ENCODE measurements at places on chromosomes 6 and 20.
A peak's percentile ranks its signal among the peaks of the same experiment; 100 is the strongest.

DNA sequence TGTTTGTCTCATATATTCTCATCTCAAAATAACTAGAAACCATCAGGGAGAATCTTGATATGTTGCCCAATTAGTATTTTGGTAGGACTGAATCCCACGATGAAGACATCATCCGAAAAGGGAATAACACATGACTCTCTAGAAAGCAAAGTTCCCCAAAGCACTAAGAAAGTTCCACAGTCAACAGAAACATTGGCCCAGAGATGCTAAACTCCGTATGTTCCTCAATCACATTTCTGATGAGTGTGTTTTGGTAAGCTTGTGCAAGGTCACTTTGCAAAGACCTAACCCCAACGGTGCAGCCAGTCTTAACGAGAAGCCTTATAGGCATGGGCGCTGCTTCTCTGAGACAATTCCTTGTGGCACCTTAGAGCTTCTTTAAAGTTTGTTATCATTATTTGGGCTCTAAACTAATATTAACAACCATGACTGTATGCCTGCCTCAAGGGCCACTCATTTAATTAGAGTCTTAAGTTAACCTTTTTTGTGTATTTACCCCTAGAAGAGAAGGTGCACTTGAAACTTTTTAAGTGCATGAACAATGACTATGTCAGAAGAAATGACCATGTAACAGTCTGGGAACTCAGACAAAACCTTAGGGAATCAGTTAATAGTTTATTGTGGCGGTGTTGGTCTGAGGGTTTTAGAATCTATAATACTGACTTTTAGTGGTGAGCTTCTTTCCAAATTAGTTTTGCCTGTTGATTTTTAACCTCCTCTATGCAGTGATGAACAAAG is 202.0 kb upstream of the RAB32 start:
- DNase-seq: no peak

GRCh38 chr20:24627926-24628325 is 158.5 kb downstream of the SYNDIG1 start:
- DNase-seq: peak; percentile 3

GRCh38 chr6:95387845-95388244 is 189.5 kb upstream of the MANEA start:
- no peak for DNase-seq

DNA sequence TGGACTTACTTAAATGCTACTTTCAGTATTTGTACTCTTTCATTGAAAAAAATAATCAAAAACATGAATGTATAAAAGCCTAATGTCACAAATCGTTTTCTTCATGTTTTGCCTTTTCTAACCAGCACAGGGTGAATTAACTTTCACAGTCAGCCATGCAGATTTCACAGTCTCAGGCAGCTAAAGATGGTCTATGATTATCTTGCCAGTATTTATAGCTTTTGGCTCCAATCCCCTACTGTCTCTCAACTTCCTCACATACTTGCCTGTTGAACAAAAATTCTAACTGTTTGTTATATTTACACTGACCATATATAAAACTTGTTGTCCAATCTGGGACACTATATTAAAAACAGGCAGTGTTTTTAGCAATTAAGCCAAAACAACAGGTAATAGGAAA is 358.2 kb downstream of the ARHGAP18 start:
- DNase-seq: no peak

DNA sequence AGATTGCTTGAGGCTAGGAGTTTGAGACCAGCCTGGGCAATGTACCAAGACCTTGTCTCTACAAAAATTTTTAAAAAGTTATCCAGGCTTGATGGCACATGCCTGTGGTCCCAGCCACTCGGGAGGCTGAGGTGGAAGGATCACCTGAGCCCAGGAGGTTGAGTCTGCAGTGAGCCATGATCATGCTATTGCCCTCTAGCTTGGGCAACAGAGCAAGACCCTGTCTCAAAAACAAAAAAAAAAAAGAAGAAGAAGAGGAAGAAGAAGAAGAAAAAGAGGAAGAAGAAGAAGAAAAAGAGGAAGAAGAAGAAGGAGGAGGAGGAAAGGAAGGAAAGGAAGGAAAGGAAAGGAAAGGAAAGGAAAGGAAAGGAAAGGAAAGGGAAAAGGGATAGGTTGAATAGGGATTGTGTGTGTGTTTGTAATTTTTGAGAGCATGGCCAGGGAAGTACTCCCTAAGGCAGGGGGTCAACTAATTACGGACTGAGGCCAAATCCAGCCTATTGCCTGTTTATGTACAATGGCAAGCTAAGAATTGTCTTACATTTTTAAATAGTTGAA is 43.0 kb upstream of the ZNF217 start:
- no peak for DNase-seq

GRCh38 chr20:24977797-24978196 is 14.8 kb downstream of the APMAP start:
- no peak for DNase-seq

DNA sequence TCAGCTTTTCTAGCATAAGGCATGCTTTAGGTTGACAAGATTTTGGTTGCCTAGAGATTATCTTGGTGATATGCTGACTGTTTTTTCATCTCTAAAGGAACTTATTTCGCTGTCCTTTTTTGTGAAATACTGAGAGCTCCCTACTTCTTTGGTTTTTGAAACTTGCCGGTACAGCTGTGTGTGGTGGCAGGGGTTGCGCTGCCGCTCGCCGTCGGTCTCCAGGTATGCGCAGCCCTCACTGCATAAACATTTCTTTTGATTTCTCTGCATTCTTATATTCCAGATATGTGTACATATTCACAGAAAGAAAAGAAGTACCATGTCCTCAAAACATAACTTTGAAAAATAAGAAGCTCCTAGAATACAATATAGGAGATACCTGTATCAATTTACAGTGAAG is 106.4 kb upstream of the SYNDIG1 start:
- no peak for DNase-seq

- no peak for DNase-seq
These were observed 182.0 kb downstream of the ZDHHC14 start for GRCh38 chr6:157562997-157563396.

- no peak for DNase-seq
These were observed 696.5 kb upstream of the FLRT3 start for GRCh38 chr20:15033891-15034290.

DNA sequence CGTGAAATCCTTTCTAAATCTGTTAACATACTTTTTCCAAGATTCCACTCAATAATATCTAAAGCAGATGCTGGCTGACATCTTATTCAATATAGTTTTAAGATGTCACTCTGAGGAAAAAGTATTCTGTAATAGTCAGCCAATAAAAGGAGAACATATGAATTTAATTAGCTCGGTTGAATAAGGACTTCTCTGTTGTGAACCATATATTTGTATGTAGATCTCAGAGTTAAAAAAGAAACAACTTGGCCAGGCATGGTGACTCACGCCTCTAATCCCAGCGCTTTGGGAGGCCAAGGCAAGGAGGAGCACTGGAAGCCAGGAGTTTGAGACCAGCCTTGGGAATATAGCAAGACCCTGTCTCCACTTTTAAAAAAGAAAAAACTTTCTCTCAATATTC is 7.4 kb upstream of the CD24 start:
- peak; percentile 72 for DNase-seq

DNA sequence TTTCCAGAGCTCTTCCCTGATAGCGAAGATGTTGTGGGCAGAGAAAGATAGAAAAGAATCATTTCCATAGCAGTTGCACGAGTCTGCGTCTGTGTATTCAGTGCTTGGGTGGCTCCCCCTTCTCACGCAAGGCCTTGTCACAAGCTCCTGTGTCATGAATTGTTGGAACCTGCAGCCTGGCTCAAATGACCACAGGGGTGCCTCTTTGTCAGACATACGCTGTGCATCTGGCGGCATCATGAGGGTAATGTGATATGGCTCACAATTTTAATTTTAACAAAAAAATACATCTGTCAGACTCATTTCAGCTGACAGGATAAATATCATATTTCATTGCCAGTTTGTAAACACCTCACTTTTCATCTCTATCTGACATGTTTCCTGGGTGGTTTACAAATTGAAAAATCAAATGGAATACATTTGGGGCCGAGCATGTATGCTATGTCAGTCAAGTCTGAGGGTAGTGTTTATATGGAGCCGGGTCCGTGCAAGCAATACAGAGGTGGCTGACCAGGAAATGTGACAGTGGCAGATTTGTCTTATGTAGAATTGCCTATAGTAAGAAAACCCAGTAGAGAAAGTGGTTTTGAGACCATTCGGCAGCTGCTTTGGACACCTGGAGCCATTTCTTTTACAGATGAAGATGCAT is 90.9 kb downstream of the CAP2 start:
- no peak for DNase-seq

DNA sequence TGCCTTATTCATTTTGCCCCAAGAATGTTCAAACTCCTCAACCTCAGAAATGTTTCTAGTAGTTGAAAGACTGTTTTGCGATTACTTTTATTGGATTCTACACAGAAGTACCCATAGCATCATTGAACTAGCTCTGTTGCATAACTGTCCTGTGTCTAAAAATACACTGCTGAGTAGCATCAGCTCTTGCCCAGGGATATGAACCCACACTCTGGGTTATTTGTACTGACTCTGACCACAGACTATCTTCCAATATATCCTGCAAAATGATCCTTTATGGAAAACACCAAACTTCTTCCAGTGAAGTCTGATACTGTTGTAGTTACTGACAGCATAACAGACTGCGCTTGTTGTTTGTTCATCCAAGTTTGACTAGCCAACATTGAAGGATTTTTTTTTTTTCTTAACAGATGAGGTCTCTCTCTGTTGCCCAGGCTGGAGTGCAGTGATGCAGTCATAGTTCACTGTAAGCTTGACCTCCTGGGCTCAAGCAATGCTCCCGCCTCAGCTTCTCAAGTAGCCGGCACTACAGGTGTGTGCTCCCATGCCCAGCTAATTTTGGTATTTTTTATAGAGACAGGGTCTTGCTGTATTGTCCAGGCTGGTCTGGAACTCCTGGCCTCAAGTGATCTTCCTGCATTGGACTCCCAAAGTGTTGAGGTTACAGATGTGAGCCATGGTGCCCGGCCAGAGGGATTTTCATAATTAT is 49.9 kb downstream of the TULP4 start:
- no peak for DNase-seq

DNA sequence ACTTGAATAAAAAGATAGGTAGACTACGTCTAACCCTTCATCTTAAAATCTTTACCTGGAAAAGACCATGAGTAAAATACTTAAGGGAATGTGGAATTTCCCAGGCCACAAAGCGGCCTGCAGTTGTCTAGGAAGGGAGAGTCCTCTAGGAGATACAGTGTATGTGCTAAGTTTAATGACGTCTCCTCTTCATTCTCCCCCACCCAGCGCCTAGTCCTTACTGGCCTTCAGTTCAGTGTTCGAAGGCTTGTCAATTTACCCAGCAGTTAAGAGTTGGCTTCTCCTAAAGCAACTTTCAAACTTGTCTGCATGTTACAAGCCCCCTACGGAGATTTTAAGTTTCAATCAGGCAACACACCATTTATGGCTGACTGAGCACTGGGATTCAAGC is 35.2 kb downstream of the HFE start:
- peak; percentile 39 for DNase-seq

GRCh38 chr6:99178168-99178567 is 171.3 kb downstream of the FAXC start:
- DNase-seq: no peak

DNA sequence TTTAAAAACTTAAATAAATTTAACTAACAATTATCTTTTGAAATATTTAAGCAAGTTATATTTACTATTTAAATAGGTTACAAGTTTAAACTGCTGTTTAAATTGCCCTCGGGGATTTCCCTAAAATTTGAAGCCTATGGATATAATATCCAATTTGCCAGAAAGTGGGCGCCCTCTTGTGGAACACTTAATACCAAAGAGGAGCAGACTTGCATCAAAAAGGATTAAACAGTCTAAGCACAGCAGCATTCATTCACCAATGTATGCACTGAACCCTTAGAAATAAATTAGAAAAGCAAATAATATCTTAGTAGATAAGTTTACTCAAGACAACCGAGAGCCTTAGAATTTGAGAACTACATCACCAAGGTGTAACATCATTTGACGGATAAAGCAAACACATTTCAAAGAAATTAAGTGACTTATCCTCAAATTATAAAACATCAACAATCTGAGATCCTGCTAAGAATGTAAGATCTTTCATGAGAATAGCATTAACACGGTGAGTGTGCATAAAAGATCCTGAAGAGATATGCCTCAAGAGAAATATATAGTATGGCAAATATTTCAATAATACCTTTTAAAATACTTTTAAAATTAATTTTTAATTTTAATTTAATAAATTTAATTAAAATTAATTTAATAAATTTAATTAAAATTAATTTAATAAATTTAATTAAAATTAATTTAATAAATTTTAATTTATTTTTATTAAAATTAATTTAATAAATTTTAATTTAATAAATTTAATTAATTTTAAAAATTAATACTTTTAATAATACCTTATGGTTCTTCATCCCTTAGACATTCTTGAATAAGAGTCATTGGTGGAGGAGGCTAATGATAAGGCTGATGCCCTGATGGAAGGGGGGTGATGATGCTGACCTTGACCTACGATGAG is 11.5 kb upstream of the MEP1A start:
- peak; percentile 52 for DNase-seq

DNA sequence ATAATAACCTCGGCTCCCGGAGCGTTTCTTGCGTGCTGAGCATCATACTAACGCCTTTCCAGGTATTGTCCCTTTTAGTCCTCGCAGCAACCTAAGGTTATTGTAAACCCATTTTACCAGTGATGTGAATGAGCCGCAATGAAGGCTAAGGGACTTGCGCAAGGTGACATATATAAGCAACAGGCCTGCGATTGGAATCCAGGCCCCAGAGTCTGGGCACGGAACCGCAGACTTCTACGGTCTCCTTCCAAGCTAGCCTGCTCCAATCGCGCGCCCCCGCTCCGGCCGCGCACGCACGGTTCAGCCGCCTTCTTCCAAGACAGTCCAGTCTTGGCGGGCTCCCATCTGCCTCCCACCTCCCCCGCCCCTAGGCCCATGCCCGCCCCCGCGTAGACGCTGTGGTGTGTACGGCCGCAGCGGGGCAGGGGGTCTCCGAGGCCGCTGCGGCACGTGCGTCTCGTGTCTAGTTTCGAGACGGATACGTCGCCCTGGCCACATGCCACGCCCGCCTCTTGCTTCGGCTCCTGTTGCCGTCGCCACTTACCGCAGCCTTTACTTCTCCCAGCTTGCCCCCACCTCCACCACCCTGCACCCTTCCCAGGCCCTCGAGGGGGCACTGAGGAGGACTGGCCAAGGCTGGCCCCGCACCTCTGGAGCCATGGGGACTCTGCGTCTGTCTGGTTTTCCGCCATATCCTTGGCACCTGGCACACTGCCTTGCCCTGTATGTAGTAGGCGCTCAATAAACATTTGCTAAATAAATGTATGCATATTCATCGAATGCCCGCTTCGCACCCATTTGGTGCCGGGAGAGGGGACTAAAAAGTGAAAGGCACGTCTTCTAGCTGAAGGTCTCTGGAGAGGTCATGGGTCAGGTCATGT is 855 bp upstream of the GFOD1 start:
- DNase-seq: peak; percentile 65

All from right hindlimb (tissue), 1 donor.